ENCODE measurements at places on chromosomes 4 and X. TPM values are rescaled to one million over a fixed set of nuclear protein-coding genes. Genes with fewer than 3 reads are reported as not detected.
A peak's percentile ranks its signal among the peaks of the same experiment; 100 is the strongest.

- DNase-seq: no peak
Observed at GRCh38 chr4:3382251-3382650, 59.5 kb upstream of the HGFAC start.

GRCh38 chrX:129123795-129124194 is 399.5 kb downstream of the SMARCA1 start:
- DNase-seq: no peak

DNA sequence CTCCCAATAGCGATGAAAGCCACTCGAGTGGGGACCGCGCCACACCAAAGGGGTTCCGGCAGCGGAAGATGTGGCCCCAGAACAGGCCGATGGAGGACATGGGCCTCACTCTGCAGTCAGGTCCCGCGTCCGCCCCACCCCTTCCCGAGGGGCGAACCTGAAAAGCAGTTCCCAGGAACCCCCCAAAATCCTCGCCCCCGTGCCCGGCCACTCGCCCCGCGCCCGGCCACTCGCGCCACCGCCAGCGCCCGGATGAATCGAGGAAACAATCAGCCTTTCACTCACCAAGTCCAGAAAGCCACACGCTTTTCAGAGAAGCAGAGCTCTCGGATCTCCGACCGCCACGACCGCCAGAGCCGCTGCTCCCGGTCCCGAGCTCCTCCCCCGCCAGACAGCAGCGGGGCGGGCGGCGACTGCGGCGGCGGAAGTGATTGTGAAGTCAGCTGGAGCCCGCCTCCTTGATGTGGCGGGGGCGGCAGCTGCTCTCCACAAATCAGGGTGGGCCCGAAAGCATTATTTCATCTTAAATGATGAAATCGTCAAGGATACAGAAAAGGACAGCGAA is at the start of gene PJA1:
Gene PJA1 (minus strand): TSS at position 367 of the 565 bp plus-strand sequence. CDS start 2,380 bp downstream, outside the sequence.
- peak; percentile 75 for DNase-seq

The CCDC158 gene
- total RNA-seq: not detected

The SORCS2 gene
- total RNA-seq: 2.9 TPM

The FAM184B gene
- total RNA-seq: under 0.01 TPM

- peak; percentile 5 for DNase-seq
Observed at GRCh38 chrX:135893294-135893817, at the start of the genes CT45A10 and SAGE1. CT45A10 (minus strand) TSS chrX:135893444; CDS start chrX:135885344, 8,100 bp downstream. SAGE1 (plus strand) TSS chrX:135893716; CDS start chrX:135896243, 2,527 bp downstream.

- no peak for DNase-seq
Observed at GRCh38 chrX:16640823-16641222, 9.1 kb upstream of the S100G start.

- DNase-seq: peak; percentile 2
Observed at GRCh38 chr4:143185253-143186107, 763 bp downstream of the USP38 start.

DNA sequence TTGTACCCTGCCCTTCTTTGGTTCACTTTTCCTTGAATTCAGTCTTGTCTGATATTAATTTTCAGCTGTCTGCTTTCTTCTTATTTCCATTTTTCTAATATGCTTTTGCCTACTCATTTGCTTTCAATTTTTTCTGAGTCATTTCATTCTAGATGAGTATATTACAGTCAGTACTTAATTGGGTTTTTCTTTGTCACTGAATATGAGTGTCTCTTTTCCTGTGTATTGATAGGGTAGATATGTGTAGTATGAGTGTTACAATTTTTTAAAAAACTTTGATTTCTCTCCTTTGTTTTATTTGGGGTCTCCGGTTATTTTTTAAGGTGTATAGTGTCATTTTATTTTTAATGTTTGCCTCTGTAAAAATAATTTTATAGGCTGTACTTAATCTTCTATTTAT is 222.2 kb downstream of the IDS start:
- no peak for DNase-seq

GRCh38 chr4:17665852-17666251 is 51.4 kb downstream of the MED28 start:
- no peak for DNase-seq

GRCh38 chr4:174559894-174560293 is 37.6 kb upstream of the HPGD start:
- DNase-seq: no peak

- no peak for DNase-seq
Observed at GRCh38 chrX:2500803-2501558, at the start of the genes DHRSX and ZBED1. DHRSX (minus strand) TSS chrX:2500976; CDS start chrX:2500925, 51 bp downstream. ZBED1 (minus strand) TSS chrX:2500976; CDS start chrX:2490719, 10,257 bp downstream.

DNA sequence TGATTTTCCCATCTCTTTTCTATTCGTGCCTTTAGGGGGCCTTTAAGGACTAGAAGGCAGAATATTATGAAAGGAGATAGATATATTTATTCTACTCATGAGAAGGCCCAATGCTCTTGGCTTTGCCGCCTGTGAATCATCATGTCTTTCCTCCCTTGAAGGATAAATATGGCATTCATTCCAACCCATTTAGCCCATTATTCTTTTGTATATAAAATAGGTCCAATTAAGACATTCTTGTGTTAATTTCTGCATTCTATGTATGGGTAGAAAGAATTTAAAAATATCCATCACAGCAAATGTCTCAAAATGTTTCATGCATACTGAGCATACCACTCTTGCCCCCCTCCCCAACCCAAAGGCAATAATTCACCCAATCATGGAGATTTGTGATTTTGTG is 115.1 kb downstream of the AFF2 start:
- DNase-seq: no peak

DNA sequence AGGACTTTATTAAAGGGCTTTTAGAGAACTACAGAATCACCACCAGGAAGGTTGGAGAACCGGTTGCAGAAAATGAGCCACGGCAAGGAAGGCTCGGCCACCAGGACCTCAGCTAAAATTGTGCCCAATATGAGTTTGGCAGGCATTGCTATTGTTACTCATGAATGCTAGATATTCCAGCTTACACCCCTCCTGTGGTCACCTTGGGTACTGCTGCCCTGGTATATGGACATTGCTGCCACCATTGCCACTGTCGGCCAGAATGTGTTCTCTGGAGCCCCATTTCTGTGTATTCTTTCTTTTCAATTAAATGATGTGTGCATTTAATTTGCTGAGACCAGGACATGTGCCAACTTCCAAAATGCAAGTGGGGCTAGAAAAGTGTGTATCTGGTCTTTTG is 626.7 kb upstream of the BOD1L1 start:
- peak; percentile 57 for DNase-seq

DNA sequence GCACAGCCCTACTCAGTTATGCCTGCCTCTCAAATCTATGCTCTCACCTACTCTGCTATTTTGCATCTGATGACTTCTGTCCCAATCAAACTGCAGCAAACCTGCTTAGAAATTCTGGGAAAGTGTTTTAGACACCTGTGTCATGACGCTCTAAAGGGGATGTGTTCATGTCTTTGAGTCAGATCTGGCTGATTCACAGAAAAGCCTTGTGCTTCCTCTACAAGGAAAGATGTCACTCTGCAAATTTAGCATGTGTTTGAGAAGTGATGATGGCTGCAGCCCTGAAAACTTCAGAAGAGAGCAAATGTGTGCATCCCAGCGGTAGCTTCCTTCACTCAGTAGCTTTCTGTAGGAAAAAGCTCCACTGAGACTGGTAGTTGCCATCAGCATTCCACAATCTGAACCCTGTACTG is 235.4 kb downstream of the MGST2 start:
- DNase-seq: no peak

The GUCY1A1 gene
- not detected for total RNA-seq

The DGKK gene
- not detected for total RNA-seq

The ADRA2C gene
- total RNA-seq: 0.24 TPM

The TBX22 gene
- not detected for total RNA-seq

GRCh38 chr4:41146196-41146595 is 68.1 kb downstream of the APBB2 start:
- DNase-seq: peak; percentile 40

GRCh38 chr4:42150653-42151567 is 1.5 kb downstream of the BEND4 start:
- no peak for DNase-seq

The STK32B gene
- 13.7 TPM for total RNA-seq

GRCh38 chr4:85769009-85769408 is 294.1 kb downstream of the ARHGAP24 start:
- no peak for DNase-seq

- DNase-seq: no peak
Observed at GRCh38 chrX:341541-342101, 23.0 kb upstream of the GTPBP6 start.

- DNase-seq: no peak
Observed at GRCh38 chr4:2042204-2042946, 16.8 kb upstream of the NAT8L start.

DNA sequence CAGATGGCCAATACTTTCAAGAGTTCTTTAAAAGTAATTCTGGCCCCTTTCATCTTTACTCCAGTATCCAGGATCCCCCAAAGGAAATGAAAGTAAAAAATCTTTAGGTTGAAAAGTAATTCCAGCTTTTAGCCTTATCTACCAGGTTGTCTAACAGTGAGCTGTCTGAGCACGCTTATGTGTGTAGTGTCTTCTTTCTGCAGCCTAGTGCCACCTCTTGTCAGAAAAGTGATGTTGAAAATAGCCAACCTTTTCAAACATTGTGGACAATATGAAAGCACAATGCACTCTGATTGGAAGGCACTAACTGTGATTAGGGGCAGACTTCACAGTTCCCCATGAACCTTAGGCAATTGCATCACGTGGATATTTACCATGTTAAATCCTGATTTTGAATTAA is 92.1 kb downstream of the RELL1 start:
- no peak for DNase-seq

The F11 gene
- not detected for total RNA-seq

DNA sequence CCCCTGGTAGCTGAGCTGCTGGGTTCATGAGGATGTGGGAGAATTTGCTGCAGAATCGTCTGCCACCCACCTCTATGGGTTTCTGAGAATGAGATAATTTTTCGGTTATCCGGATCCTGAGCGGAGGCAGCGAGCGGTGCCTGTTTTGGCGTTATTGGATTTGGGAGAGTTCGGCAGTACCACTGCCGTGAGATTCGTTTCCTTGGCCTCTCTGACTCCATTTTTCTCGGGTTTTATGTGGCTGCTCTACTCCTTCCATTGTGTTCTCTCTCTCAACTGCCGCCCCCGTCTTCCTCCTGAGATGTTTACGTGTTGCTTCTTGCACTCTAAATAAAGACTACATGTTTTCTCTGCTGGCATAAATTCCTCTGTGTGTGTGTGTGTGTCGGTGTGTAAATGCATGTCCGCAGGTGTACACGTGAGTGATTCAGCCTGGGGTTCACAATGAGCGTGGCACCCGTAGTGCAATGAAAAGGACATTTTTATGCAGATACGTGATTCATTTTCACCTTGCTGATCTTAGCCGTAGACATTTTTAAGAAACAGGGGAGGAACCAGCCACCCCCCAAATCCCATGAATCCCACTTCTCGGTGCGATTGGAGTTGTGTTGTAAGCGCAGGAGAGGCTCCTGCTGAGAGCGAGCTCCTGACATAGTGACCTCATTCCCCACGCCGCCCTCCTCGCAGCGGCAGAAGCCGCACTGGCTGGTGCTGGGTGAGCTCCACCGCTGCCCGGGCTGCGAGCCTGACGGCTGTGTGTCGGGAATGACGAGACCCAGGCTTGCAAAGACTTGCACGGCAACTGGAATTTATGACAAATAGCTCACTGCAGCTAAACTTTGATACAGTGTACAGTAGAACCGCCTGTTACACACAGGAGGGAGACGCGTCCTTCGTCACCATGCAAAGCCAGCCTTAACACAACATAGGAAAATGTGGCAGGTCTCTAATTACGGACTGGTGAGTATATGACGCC is 82.2 kb downstream of the STOX2 start:
- DNase-seq: no peak

- no peak for DNase-seq
Observed at GRCh38 chr4:138588501-138588900, 346.4 kb upstream of the SLC7A11 start.

The PDCL2 gene
- not detected for total RNA-seq

The CPZ gene
- 4.0 TPM for total RNA-seq
